ENCODE measurements at places on chromosomes 6 and 20.

GRCh38 chr20:53943522-53944291 is 126.7 kb downstream of the BCAS1 start:
- DNase-seq: peak; percentile 20

- no peak for DNase-seq
These were observed 21.9 kb downstream of the CAP2 start for GRCh38 chr6:17415321-17415720.

GRCh38 chr6:77482981-77483380 is 19.7 kb upstream of the HTR1B start:
- DNase-seq: no peak

GRCh38 chr6:31710523-31711219 is 4.0 kb downstream of the LY6G6F start:
- DNase-seq: no peak

DNA sequence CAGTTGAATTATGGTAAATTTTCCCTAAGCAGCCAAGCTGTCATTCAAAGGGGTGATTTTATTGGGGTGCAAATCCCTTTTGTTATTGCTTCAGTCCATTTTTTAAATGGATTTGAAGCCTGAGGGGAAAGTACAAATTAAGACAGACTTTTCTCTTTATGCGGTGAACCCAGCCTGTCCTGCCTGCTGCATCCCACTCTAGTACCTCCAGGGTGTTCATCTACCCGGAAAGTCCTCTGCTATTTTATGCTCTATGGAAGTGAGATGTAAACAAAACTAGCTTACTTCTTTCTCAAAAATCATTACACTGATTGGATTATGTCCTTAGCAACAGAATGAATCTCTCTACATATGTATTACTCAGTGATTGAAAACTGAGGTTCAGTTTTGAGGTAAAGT is 1088.9 kb upstream of the CITED2 start:
- no peak for DNase-seq

DNA sequence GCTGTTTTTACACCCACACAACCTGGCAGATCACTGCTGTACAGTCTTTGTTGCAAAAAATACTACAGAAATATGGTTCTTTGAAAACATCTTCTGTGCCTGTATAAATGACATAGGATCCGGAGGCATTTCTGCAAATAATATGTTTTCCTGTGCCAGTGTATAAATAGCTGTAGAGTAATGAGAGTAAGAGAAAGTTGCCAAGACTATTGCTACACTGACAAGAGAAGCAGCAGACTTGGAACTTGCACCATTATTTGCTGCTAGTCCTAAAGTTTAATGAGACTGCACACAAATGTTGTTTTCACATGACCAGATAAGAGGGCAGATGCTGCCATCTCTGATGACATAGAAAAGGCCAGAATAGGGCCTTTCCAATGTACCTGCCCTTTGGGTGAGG is 50.0 kb upstream of the DTNBP1 start:
- no peak for DNase-seq

- no peak for DNase-seq
These were observed 28.0 kb downstream of the RRBP1 start for GRCh38 chr20:17653835-17654648.

DNA sequence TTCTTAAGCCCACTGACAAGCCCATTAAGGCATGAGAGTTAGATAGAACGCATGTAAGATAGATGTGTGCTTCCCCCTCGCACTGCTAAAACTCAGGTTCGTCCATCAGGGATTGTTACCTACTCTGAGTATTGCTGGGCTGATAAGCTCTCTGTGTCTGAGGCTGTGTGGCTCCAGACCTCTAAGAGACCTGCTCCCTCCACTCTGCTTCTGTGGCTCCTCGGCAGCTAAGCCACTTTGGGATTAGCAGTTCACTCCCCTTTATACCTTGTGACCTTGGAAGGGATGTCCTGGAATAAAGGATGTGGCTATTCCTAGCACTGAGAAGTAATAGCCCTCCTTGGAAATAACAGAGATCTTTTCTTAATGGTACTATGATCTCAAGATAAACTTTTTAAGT is 164.9 kb downstream of the TMEM242 start:
- no peak for DNase-seq

- no peak for DNase-seq
These were observed 5.3 kb upstream of the FNDC1 start for GRCh38 chr6:159163901-159164370.

DNA sequence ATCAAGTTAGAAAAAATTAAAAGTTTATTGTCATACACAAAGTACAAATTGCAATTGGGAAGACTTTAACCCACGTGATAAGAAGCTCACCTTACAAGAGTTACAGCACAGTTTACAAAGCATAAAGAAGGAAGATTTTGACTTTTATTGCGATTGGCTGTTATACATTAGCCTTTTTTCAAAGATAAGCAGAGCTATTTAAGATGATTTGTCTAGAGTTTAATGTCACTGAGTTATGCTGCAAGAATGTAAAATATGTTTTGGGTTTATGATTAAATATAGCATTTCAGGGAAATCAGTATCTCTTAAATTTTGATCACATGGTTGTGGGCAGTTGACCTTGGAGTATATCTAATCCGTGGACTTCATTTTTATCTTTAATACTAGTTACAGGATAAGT is 664.2 kb upstream of the PTCHD4 start:
- DNase-seq: no peak

- no peak for DNase-seq
These were observed 150.3 kb downstream of the NKAIN2 start for GRCh38 chr6:123953920-123954319.

- DNase-seq: no peak
These were observed 62.0 kb upstream of the BMP5 start for GRCh38 chr6:55937261-55937947.

DNA sequence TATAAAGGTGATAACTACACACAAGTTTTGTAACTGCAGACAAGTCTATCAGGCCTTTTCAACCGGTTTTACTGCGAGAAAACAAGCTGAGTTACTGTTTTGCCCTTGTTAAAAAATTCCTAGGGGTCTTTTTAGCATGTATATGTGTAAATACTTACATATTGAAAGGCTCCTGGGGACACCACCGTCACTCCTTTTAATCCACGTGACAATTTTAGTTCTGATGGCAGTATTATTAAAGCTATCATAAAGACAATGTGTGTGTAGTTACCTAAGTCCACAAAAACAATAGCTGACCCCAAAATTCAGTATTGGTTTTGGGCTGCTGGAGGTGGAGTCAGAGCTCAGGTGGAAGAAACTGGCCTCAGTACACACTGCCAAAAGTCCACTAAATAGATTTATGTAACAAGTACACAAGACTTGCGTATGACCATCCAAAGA is 41.3 kb upstream of the HFE start:
- DNase-seq: no peak

DNA sequence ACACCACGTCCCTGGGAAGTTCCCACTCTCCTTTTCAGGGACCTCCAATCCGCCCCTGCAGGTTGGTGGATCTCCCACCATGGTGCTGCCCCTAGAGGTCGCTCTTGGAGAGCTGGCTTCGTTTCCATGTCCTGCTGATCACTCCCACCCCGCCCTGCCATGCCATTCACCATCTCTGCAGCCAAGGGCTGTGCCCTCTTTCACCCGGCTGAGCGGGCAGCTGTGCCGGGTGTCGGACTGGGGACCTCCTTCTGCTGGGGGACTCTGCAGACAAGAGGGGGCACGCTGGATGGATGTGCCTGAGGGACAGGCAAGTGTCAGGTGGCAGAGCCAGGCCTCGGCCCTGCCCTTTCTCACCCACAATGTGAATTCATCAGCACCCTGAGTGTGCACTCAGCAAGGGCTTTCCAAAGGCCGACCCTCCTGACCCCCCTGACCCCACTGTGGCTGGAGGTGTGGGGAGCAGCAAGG is 347.0 kb downstream of the CDH4 start:
- DNase-seq: no peak

DNA sequence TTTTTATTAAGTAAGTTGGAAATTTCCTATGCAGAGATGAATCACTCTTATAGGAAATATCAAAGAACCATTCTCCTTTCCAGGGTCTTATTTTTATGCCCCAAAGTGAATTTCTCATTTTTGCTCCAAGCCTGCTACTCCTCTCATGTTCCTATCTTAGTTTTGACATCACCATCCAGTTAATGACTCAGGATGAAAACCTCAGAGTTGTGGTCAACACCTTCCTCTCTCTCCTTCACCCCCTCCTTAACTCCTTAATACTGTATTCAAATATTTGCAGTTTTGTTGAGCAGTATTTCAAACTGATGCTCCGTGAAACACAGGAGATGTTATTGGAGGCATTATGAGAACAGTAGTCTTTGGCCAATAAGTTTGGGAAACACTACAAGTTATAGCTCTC is 64.1 kb downstream of the NRN1 start:
- DNase-seq: no peak

DNA sequence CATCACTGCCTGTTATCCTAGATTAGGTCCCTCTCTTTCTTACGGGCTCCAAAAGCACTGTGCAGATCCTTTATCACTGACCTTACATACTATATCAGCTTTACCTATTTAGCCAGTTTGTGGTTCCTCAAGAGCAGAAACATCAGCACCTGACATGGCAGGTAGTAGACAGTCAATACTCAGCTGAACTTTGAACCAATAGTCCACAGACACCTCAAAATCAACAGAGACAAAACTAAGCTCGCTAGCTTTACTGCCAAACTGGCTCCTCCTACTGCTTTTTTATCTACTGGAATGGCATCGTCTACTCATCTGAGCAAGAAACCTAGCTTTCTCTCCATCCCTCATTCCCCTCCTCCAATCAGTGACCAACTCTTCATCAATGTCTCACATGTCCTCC is 5.6 kb downstream of the IL17A start:
- DNase-seq: no peak

GRCh38 chr6:156269751-156270369 is 507.3 kb upstream of the ARID1B start:
- peak; percentile 62 for DNase-seq

- DNase-seq: peak; percentile 20
These were observed 22.1 kb upstream of the ZNF318 start for GRCh38 chr6:43391440-43392031.

- DNase-seq: peak; percentile 36
These were observed 131.8 kb upstream of the PROKR2 start for GRCh38 chr20:5448449-5449118.

- DNase-seq: no peak
These were observed 5.6 kb downstream of the DUSP15 start for GRCh38 chr20:31864521-31865400.

- no peak for DNase-seq
These were observed 228.3 kb downstream of the NRN1 start for GRCh38 chr6:5778317-5778857.

DNA sequence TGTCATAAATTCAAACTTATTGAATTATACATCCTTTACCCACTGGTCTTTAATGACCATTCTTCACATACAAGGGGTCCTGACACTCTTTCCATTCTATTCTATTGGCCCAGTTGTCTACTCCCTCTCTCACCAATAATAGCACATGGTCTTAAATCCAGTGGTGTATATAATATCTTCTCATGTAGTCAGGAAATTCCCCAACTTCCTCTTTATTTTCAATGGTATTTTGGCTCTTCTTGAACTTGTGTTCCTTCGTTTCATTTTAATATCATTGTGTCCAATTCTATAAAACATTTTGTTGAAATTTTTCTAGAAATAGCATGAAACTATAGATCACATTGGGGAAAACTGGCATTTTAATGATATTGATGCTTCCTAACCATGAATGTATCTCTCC is 36.8 kb downstream of the PSMB9 start:
- no peak for DNase-seq

DNA sequence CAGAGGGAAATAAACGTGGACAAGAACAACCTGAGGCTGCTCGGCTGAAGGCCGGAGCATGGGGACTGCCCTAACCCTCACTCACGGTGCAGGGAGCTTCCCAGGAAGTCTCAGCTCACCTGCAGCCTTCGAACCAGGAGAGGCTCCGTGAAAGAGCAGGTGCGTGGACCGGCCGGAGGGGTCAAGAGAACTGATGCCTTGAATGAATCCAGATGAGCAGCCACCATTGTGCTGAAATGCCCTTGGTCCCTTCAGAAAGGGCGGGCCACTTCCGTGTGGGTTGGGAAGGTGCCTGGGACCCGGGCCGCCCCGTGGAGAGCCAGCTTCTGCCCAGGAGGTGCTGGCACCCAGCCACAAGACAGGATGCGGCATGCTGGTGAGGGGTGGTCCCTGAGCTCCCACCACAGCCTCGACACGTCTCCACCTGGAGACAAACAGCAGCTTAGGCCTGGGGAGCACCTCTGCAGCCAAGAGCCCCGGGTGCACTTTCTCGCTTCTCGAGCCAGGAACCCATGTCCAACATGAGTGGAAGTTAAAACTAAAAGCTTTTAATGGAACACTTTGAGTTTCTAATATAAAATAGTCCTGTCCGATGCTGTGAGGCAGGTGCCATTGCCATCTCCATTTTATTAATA is 83.5 kb downstream of the TTLL2 start:
- no peak for DNase-seq

GRCh38 chr20:15582146-15582760 is 991.0 kb downstream of the KIF16B start:
- DNase-seq: no peak

GRCh38 chr6:113381232-113381631 is 475.9 kb upstream of the MARCKS start:
- no peak for DNase-seq

GRCh38 chr6:70790483-70791224 is 123.0 kb downstream of the SMAP1 start:
- DNase-seq: no peak

- no peak for DNase-seq
These were observed 35.9 kb downstream of the CDYL start for GRCh38 chr6:4812068-4812467.

DNA sequence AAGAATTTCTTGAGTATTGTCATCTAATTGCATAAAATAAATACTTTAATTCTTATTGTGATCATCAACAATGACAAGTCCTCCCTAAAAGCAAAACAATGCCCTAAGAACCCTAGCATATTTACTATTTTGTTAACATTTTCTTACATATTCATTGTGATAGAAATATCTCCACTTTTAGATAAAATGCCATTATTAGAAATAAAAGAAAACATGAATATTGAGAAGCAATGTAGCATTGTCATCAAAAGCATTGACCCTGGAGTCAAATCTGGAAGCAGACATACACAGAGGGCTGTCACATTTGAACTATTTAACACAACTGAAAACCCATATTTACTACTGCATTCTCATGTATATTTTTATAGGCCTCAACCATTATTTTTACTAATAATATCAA is 257.7 kb downstream of the SYNE1 start:
- DNase-seq: no peak

DNA sequence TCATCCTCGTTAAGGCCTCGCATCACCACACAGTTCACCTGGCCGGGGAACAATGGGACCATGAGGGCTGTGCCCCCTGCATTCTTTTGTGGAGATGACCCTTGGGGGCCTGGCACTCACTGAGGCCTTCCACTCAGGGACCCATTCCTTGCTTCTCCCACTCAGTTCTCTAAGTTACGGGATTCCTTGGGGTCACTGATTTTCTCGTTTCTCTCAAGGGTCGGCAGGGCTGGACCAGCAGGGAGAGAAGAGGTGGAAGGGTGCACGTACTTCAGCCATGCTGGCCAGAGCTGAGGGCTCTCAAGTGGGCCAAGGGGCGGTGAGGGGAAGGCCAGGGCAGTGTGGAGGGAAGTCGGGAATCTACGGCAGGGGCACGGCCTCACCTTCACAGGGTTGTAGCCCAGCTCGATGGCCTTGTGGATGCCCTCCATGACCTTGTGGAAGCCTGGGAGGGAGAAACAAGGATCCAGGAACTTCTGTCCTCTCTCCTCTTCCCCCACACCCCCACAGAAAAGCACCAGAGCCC is 20.8 kb downstream of the MOCS1 start:
- DNase-seq: no peak

GRCh38 chr20:689348-689747 is 13.7 kb upstream of the SCRT2 start:
- DNase-seq: no peak

GRCh38 chr6:79626811-79627210 is 4.3 kb upstream of the SH3BGRL2 start:
- DNase-seq: no peak
